Inflammatory macrophage (primary cell): ENCODE measurements at places on chromosomes 11 and 22.

GRCh38 chr22:46965555-46966494 lies 203.4 kb downstream of the TBC1D22A start:
- no peak for DNase-seq

DNA sequence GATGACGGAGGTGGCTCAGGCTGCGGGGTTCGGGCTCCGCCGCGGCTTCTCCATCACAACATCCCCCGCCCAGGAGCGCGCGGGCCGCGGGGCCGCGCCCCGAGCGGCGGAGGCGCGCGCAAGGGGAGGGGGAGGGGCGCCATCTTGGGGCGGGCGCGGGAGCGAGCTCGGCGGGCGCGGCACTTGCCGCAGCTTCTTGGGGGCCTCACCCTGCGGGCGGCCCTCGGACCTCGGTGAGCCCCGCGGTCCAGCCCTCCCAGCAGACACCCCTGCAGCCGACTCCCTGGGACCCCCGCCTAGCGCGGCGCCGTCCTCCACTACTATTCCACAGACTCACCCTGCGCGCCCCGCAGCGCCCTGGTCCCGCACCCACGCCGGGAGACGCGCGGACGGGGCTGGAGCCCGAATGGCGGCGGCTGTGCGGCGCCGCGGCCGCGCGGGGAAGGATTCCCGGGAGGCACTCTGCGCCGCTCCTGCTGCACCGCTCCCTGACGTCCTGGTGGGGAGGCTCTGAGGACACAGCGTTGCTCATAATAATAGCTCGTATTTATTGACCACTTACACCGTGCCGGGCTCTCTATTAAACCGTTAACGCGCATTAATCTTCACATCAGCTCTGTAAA lies at the start of gene APBB1:
APBB1 (minus strand) TSS at position 86 of the 623 bp plus-strand sequence. CDS start 7,747 bp downstream, outside the sequence.
- peak; percentile 25 for DNase-seq

GRCh38 chr11:79546351-79546750 lies 105.5 kb upstream of the TENM4 start:
- DNase-seq = no peak

DNA sequence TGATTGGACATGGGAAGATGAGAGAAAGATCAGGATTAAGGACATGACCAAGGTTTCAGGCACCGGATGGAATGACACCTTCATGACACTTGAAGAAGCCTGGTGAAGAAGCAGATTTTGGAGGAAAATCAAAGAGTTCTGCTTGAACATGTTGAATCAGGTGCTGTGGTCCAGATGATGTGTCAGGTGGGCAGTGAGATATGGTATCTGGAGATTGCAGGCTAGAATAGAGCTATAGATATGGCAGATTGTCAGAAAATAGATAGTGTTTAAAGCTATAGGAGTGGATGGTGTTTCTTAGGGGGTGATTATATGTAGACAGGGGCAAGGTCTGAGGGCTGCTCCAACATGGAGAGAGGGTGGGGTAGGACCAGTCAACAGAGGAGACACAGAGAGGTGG lies 40.2 kb downstream of the PANX1 start:
- DNase-seq = no peak

GRCh38 chr11:13760115-13760514 lies 91.6 kb downstream of the FAR1 start:
- no peak for DNase-seq

GRCh38 chr22:42342426-42343120 lies 72.1 kb upstream of the TCF20 start:
- DNase-seq = no peak

DNA sequence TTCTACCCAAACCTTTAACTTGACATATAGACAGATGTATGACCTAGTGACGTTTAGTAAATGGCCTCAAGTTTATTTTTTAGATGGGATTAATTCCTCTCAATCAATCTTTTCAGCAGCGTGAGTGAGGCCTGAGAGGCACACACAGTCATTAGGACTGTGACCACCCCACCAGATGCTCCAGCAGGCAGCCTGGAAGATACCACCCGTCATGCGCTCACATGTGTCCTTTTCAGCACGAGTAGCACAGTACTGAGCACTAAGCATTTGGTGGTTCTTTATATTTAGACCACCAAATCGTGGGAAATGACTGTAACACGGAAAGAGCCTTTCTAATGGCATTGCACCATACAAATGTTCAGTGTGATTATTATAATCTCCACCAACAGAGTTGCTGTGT lies 354.6 kb upstream of the DDI1 start:
- DNase-seq = no peak

GRCh38 chr11:32487270-32487669 lies 51.9 kb upstream of the WT1 start:
- DNase-seq = no peak
